ENCODE measurements at places on chromosomes 12 and 14. TPM values are rescaled to one million over a fixed set of nuclear protein-coding genes. Genes with fewer than 3 reads are reported as not detected.

Gene SLC8A3
- 0.33 TPM for total RNA-seq

Gene CDK4
- total RNA-seq: 152 TPM

Gene RFX4
- total RNA-seq: not detected

Gene INSM2
- total RNA-seq: not detected

Gene LMO3
- 0.39 TPM for total RNA-seq

Gene HPD
- total RNA-seq: 1.4 TPM

Gene MYL2
- total RNA-seq: not detected
